Stromal cell of bone marrow (primary cell): ENCODE measurements at places on chromosomes 2 and 18.

- DNase-seq, result no peak
These were observed 526.5 kb downstream of the FBXO15 start for GRCh38 chr18:73621091-73621490.

DNA sequence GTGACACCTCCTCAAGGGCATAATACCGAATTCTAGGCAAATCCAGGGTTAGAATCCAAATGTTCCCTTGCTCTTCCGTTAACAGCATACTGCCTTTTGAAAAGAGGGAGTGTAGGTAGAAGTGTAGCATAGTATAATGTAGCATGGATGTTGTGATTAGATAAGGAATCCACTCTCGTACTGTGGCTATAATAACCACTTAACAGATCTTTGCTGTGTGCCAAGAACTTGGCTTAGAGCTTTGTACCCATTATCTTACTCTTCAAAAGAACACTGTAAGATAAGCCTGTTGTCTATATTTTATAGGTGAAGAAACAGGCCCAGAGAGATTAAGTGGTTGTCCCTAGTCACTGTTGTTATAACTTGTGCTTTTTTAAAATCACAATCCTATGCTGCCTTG, 24.2 kb downstream of the WDR75 start:
- DNase-seq, result no peak

GRCh38 chr2:76310894-76311633, 600.3 kb upstream of the GCFC2 start:
- DNase-seq, result no peak

- DNase-seq, result peak; percentile 18
These were observed 17.1 kb downstream of the DYNAP start for GRCh38 chr18:54608028-54608642.

GRCh38 chr2:234722176-234722575, 225.3 kb upstream of the ARL4C start:
- no peak for DNase-seq

- no peak for DNase-seq
These were observed 91.0 kb downstream of the TMEM247 start for GRCh38 chr2:46570396-46570795.

GRCh38 chr2:47264143-47264542, 109.0 kb upstream of the STPG4 start:
- DNase-seq, result no peak

GRCh38 chr18:78937166-78937565, 42.5 kb upstream of the SALL3 start:
- no peak for DNase-seq

GRCh38 chr2:110865188-110865587, 132.8 kb downstream of the ACOXL start:
- no peak for DNase-seq

DNA sequence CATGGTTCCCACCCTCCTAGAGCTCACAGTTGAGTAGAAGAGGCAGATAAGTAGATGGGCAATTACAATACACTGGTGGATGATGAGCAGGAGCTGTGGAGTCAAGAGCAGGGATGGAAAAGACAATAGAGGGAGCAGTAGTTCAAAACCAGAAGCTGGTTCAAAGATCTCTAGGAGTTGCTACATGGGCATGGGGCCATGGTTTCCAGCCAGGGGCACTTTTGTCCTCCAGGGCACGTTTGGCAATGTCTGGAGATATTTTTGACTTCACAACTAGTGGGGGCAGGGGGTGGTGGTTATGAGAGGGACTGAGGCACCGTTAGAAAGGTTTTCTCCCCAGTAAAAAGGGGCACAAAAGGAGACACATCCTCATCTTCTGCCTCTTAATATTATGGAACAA, 236.0 kb downstream of the DYSF start:
- no peak for DNase-seq

DNA sequence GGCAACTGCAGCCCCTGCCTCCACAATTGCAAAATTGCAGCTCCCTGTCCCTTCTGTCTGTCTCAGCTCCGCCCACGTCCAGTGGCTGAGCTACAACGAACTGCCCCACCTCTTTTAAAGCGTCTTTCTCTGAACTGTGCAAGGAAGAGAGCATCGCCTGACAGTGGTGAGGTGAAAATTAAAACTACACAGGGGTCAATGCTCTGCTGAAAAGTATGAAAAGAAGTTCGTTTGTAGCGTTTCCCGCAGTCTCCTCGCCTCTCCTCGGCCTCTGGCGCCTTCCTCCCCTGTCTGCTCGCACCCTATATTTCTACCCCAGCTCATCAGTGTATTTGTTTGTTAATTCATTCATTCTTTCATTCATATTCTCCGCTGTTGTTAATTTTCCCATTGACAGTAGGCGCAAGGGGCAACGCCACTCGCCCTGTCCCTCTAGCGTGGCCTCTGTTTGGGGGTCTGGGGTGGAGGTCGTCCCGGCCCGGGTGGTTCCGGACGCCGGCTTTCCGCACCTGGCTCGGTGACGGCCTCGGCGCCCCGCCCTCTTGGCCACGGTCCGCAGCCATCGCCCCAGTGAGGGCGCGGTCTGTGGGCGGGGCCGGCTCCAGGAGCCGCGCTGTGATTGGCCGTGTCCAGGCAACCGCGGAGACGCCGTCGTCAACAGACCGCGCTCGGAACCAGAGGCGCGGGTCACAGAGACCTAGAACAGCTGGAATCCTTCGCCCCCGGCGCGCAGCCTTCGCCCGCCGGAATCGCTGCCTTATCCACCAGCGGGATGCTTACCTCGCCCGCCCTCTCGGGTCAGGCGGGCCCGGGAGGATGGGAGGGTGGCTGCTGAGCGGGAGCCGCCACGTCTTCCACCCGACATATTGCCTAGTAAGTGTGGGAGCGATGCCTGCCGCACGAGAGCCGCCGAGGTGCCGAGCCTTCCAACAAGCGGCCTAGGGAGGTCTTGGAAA, at the start of gene VWA3B:
Gene VWA3B, plus strand, starts transcription at position 677 of the 956 bp plus-strand sequence. CDS start 5,926 bp downstream, outside the sequence.
- DNase-seq, result no peak
